ENCODE measurements at places on chromosomes 1 and 21.

DNA sequence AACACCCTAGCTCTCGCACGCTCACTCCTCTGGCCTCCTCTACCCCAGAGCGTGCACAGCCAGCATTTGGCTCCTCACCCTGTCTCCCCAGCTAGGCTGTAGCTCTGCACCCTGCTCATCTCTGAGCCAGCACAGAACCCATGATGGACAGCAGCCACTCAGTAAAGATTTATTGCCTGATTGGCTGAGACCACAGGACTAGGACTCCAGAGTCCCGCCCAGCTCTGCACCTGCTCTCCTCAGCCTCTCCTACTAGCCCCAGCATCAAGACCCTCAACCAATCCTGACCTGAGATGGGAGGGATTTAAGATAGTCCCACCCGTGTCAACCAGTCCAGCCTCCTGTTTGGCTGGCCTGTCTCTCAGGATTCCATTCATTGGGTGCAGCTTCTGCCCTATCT lies 9.3 kb downstream of the C1QB start:
- DNase-seq, result peak; percentile 98

GRCh38 chr1:59833022-59833421 lies 18.3 kb downstream of the HOOK1 start:
- no peak for DNase-seq

- no peak for DNase-seq
Measured at GRCh38 chr1:225934711-225935110, 6.3 kb downstream of the LEFTY2 start.

DNA sequence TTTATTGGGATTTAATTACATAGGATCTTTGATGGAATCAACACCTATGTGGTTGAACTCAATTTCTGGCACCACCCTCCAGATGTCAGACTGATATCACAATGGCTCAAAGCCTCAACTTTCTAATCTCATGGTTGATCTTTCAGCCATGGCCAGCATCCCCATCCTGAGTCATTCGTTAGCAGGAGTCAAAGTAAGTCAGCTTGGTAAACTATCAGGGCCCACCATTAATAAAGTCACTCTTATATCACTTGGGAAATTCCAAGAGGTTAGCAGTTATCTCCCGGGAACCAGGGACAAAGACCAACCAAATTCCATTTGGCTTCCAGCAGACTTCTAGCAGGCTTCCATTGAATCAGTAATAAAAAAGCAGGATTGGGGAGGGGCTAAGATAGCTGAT lies 50.7 kb upstream of the TNFSF4 start:
- DNase-seq, result no peak

DNA sequence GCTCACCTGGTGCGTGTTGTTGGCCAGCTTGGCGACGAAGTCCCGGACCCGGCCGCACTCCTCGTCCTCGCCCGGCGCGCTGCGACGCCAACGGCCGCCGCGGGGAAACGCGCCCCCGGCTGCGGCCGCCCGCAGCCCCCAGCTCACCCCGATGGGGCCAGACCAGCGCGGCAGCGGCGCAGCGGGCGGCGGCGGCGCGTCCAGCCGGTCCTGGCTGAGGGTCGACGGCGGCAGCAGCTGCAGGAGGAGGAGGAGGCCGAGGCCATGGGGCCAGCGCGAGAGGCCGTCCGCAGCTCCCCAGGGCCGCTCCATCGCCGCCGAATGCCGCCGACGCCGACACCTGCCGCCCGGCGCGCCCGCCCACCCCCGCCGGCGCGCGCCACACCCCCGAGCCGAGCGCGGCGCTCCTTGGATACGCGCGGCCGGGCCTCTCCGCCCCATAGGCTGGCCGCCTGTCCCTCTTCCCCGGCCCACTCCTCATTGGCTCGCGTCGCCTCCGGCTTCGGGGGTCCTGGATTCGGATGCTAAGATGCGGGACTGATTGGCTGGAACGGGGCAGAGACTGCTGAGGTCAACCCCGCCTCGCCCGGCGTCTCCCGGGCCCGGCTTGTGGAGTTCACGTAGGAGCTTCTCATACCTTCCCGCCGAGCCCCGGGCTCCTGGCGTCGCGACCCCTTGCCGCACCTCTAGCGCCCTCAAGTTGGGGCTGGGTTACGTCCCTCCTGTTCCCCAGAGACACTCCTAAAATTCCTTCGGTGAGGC lies at the start of gene SORT1:
SORT1 (minus strand) TSS at position 338 of the 762 bp plus-strand sequence; CDS start at position 312, 26 bp downstream.
- peak; percentile 99 for DNase-seq

GRCh38 chr1:53183095-53183990 lies 13.3 kb upstream of the CPT2 start:
- peak; percentile 49 for DNase-seq

- DNase-seq, result no peak
Measured at GRCh38 chr1:214470132-214470531, 81.3 kb downstream of the PTPN14 start.

- DNase-seq, result no peak
Measured at GRCh38 chr1:167578939-167579521, 25.5 kb upstream of the CREG1 start.

DNA sequence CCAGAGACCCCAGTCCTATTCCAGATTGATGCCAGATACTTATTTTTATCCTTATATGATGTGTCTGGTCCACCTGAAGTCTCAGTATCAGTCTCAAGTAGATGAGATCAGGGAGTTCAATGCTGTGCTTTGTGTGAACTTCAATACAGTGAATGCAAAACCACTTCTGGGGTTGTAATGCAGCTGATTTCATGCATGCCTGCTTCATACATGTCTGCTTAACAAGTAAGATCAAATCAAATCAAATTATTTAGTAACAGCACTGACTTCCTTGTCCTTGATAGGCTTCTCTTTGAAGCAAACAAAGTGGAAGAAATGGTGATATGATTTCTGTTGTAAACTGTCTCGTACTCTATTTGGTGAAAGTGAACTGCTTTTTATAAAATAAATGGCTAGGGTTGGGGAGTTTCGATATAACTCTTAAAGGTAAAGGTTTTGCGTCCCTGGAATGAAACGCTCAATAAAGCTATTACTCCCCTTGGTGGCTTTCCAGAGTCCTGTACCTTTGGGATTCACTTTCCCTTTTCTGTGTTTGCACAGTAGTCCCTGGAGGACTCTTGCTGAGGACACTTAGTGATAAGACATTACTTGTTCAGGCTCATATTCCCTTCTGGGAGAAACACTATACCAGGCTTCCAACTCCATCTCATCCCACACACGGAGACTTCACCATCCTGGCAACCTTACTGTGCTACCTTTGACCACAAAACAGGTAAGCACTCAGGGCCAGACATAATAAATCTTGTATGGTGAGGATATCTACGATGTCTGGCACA lies 59.3 kb downstream of the FH start:
- DNase-seq, result peak; percentile 25

Measured in NCI-H82 (cell line).